ENCODE measurements at places on chromosomes 12 and 14.

GRCh38 chr14:98964171-98964570 lies 307.8 kb downstream of the BCL11B start:
- H3K4me1 ChIP-seq = no peaks in the 10 kb centered on the region
- no peaks in the 10 kb centered on the region for H3K27me3 ChIP-seq
- no peak for DNase-seq
- no peak overlapping the region for H3K27ac ChIP-seq
- H3K36me3 ChIP-seq = no peaks in the 10 kb centered on the region

- H3K4me3 ChIP-seq = no peak overlapping the region
- H3K36me3 ChIP-seq = no peaks in the 10 kb centered on the region
- peaks cover 8% of the 10 kb centered on the region for H3K4me1 ChIP-seq
- DNase-seq = peak; percentile 19
- H3K27ac ChIP-seq = no peak overlapping the region
Measured at GRCh38 chr14:67602995-67603545, 3.0 kb upstream of the PIGH start.

- H3K36me3 ChIP-seq = no peaks in the 10 kb centered on the region
- no peaks in the 10 kb centered on the region for H3K27me3 ChIP-seq
- DNase-seq = peak; percentile 57
- no peak overlapping the region for H3K4me3 ChIP-seq
- H3K4me1 ChIP-seq = peaks cover 4% of the 10 kb centered on the region
- no peak overlapping the region for H3K27ac ChIP-seq
Measured at GRCh38 chr12:42140901-42141300, 3.8 kb downstream of the GXYLT1 start.

DNA sequence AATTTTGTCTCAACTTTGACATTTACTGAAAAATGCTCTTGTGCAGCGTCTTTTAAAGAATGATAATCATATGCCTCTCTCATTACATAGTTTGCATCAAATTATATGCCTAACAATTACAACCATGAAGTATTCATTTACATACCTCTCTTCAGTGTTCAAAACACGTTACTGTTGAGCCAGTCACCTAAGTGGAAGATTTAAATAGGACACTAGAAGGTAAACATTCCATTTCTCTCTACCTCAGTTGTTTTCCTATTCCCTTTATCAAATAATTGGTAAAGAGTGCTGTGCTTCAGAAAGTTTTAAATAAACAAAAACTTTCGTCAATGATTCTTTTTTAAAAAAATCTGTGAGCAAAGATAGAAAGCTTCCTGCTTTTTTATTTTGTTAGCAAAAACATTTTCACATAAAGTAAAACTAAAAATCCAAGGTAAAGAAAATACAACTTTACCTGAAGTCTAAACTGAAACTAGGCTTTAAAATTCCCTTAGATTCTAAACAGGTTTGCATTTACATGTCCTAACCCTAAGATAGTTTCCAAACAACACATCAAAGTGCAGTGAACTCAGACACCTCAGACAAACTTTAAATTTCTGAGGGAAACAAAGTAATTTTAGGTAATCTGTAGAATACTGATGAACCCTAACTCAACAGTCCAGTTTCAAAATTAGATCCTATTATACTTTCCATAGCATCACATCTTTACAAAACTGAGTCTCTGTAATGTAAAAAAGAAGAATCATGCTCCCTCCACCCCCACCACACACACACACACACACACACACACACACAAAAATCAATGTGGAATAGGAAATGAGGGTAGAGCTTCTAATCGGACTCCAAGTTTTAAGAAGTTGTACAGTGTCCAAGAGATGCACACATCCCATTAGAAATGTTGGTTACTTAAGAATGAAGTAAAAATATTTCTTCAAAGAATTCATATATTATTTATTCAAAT lies 46.2 kb downstream of the PAWR start:
- H3K27me3 ChIP-seq = no peaks in the 10 kb centered on the region
- H3K4me3 ChIP-seq = no peak overlapping the region
- no peaks in the 10 kb centered on the region for H3K36me3 ChIP-seq
- peaks cover 3% of the 10 kb centered on the region for H3K4me1 ChIP-seq
- H3K27ac ChIP-seq = no peak overlapping the region
- DNase-seq = no peak

DNA sequence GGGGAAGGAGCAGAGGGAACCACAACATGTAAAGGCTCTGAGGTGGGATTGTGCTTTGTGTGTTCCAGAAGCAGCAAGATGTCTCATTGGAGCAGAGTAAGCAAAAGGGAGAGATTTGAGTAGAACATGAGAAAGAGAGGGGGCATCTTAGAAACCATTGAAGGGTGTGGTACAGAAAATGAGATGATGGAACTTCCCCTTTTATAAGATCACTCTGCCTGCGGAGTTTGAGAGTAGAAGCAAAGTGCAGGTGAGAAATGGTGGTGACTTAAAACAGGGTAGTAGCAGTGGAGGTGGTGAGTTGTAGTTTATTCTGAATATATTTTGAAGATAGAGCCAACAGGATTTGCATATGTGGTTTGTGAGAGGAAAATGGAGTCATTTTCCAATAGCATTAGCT lies 56.0 kb downstream of the FBXO34 start:
- no peaks in the 10 kb centered on the region for H3K27me3 ChIP-seq
- H3K27ac ChIP-seq = no peak overlapping the region
- peaks cover 3% of the 10 kb centered on the region for H3K4me1 ChIP-seq
- DNase-seq = no peak
- H3K4me3 ChIP-seq = no peak overlapping the region
- H3K36me3 ChIP-seq = no peaks in the 10 kb centered on the region

DNA sequence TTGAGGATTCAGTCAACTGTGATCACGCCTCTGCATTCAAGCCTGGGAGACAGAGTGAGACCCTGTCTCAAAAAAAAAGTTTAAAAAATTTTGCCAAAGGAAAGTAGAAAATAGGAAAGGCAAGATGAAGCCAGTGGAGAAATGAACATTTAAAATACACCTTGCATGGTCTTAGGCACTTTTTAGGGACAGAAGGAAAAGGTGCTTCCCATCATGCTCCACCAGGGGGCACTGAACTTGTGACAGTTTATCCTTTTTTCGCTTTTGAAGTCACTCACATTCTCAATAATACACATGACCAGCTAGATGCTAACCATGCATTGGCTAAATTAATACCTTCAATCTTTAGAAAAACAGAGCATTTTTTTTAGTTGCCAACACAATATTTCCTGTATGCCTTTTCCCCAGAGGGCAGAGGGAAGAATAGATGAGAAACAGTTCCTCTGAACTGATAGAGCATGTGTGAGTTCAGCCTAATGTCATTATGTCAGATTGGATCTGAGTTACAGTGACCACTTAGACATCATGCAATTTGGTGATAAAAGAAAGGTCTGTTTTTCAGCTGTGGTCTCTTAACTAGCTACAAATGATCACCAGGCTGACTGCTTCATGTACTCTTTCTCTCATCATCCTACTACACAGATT lies 221.8 kb upstream of the SSTR1 start:
- H3K27ac ChIP-seq = no peak overlapping the region
- H3K4me1 ChIP-seq = peaks cover 1% of the 10 kb centered on the region
- H3K27me3 ChIP-seq = no peaks in the 10 kb centered on the region
- peak; percentile 60 for DNase-seq
- H3K4me3 ChIP-seq = no peak overlapping the region

- H3K4me3 ChIP-seq = no peak overlapping the region
- DNase-seq = no peak
- no peak overlapping the region for H3K27ac ChIP-seq
Measured at GRCh38 chr12:112261559-112261958, 120.7 kb downstream of the HECTD4 start.

GRCh38 chr14:71748196-71748595 lies 184.0 kb upstream of the RGS6 start:
- H3K36me3 ChIP-seq = no peaks in the 10 kb centered on the region
- no peaks in the 10 kb centered on the region for H3K27me3 ChIP-seq
- peaks cover 5% of the 10 kb centered on the region for H3K4me1 ChIP-seq
- H3K27ac ChIP-seq = no peak overlapping the region
- no peak for DNase-seq

DNA sequence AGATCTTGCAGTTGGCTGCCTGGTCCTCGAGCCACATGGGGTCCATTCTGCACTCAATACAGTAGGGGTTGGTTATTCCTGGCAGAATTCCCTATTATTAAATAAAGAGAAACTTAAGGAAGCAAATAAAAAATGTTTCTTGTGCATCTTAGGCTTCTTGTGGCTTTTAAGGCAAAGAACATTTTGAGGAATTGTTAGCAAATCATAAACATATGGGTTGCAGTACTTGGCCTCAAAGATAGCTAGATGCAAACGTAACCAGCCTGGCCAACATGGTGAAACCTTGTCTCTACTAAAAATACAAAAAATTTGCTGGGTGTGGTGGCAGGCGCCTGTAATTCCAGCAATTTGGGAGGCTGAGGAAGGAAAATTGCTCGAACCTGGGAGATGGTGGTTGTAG lies 50.8 kb upstream of the KCNA5 start:
- H3K27me3 ChIP-seq = no peaks in the 10 kb centered on the region
- H3K4me1 ChIP-seq = peaks cover 4% of the 10 kb centered on the region
- no peak overlapping the region for H3K27ac ChIP-seq

DNA sequence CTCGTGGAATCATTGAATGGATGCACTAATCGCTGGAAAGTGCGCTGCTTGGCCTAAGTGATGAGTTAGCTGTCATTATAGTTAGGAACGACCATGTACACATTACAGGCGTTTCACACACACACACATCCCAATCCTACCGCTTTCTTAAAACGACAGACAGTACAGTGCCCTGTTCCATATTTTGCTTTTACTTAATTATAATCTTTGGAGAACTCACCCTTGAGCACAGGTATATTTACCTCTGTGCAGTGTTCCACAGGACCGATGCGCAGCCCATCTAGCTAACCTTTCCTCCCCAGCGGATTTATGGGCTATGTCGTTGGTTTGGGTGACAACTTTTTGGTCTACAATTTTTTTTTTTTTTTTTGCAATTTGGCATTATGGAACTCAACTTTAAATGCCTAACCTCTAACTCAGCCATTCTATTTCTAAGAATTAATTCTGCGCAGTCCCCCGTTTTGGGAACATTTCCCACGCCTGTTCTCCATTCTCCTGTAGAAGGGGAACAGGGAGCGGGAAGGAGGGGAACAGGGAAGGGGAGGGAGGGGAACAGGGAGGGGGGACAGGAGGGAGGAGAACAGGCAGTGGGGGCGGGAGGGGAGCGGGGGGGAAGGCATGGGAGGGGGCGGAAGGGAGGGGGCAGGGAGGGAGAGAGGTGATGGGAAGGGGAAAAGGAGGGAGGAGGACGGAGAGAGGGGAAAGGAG lies 663 bp upstream of the ULK1 start:
- peaks cover 2% of the 10 kb centered on the region for H3K27me3 ChIP-seq
- no peak overlapping the region for H3K4me3 ChIP-seq
- DNase-seq = peak; percentile 16
- peaks cover 27% of the 10 kb centered on the region for H3K4me1 ChIP-seq
- H3K36me3 ChIP-seq = peaks cover 20% of the 10 kb centered on the region

- DNase-seq = no peak
- H3K27me3 ChIP-seq = no peaks in the 10 kb centered on the region
- no peaks in the 10 kb centered on the region for H3K4me1 ChIP-seq
- H3K36me3 ChIP-seq = no peaks in the 10 kb centered on the region
- H3K4me3 ChIP-seq = no peak overlapping the region
- H3K27ac ChIP-seq = no peak overlapping the region
Measured at GRCh38 chr14:28272270-28272669, 494.3 kb upstream of the FOXG1 start.

DNA sequence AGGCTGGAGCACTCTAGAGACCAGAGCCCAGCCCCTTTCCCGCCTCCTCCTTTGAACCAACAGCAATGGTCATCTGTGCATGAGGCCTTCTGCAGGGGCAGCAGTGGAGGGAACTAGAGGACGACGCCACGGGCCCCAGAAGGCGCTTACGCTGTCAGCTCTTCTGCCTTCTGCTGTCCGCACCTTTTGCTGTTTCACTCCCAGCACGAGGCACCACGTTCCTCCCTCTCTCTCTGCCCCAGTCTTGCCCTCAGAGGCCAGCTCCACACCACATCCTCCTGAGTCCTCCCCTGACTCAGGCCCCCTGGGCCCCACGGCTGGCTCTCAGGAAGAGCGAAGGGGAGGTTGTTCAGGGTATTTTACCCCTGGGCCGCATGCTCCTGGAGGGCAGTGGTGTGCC lies 15.5 kb downstream of the MMAB start:
- no peak overlapping the region for H3K4me3 ChIP-seq
- peaks cover 30% of the 10 kb centered on the region for H3K27me3 ChIP-seq
- H3K36me3 ChIP-seq = peaks cover 13% of the 10 kb centered on the region

GRCh38 chr14:48568688-48569087 lies 893.3 kb upstream of the MDGA2 start:
- no peaks in the 10 kb centered on the region for H3K4me1 ChIP-seq
- peak; percentile 10 for DNase-seq
- H3K27me3 ChIP-seq = no peaks in the 10 kb centered on the region
- no peak overlapping the region for H3K27ac ChIP-seq

DNA sequence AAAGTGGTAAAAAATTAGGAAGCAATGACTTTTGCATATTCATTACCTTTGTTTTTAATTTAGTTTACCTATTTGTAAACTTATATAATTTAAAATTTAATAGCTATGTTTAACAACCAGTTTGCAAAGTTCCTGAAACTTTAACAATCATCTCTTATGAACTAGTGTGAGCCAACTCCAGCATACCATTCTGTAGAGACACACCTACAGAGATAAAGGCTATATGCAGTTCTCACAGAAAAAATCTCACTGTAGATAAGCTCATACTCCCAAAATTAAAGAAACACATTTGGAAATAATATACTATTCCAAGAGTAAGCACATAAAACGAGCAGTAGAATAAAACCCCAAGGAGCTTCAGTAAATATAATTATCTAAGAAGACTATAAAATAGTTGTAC lies 77.5 kb downstream of the CDK17 start:
- no peaks in the 10 kb centered on the region for H3K27me3 ChIP-seq
- H3K4me1 ChIP-seq = peaks cover 3% of the 10 kb centered on the region
- no peak for DNase-seq
- no peak overlapping the region for H3K4me3 ChIP-seq
- H3K36me3 ChIP-seq = peaks cover 45% of the 10 kb centered on the region

DNA sequence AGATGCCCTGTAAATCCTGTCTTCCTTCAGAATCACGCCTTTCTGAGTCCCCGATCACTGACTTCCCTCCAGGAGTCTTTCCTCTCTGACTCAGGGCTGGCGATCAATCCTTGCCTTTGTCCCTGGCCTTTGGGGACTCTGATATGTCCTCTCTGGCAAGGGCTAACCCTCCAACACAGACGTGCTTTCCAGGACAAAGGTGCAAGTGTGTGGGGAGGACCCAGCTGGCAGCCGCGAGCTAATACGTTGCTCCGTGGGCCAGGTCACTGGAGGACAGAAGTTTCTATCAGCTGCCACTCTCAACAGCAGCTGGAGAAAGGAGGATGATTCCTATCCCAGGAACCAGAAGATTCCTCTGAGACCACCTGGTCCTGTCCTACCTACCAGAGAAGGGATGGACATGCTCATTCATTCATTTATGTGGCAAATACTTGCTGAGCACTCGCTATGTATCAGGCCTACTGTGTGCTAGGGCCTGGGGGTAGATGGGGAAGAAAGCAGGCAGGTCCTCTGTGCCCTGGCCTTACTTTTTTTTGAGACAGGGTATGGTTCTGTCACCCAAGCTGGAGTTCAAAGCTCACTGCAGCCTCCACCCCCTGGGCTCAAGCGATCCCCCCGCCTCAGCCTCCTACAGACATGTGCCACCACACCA lies 8.5 kb upstream of the SCARB1 start:
- peaks cover 3% of the 10 kb centered on the region for H3K27me3 ChIP-seq
- H3K4me1 ChIP-seq = peaks cover 2% of the 10 kb centered on the region

All from mesenchymal stem cell (in vitro differentiated cells and primary cell).